ENCODE measurements at places on chromosomes 2 and 18. TPM values are rescaled to one million over a fixed set of nuclear protein-coding genes. Genes with fewer than 3 reads are reported as not detected.
A peak's percentile ranks its signal among the peaks of the same experiment; 100 is the strongest.

LYPD1 gene
- total RNA-seq: not detected

SIX3 gene
- total RNA-seq: not detected

RAD51AP2 gene
- total RNA-seq: not detected

- no peak for DNase-seq
- peak overlapping the region; percentile 100 for H3K27ac ChIP-seq
- H3K36me3 ChIP-seq: peaks cover 22% of the 10 kb centered on the region
- peaks cover 41% of the 10 kb centered on the region for H3K4me1 ChIP-seq
- H3K27me3 ChIP-seq: no peaks in the 10 kb centered on the region
These were observed 679 bp downstream of the CLK1 start for GRCh38 chr2:200863782-200864175.

- peaks cover 2% of the 10 kb centered on the region for H3K36me3 ChIP-seq
- DNase-seq: no peak
- H3K4me3 ChIP-seq: no peak overlapping the region
- no peak overlapping the region for H3K27ac ChIP-seq
- H3K27me3 ChIP-seq: no peaks in the 10 kb centered on the region
These were observed 31.0 kb downstream of the TSPYL6 start for GRCh38 chr2:54224997-54225396.

DNA sequence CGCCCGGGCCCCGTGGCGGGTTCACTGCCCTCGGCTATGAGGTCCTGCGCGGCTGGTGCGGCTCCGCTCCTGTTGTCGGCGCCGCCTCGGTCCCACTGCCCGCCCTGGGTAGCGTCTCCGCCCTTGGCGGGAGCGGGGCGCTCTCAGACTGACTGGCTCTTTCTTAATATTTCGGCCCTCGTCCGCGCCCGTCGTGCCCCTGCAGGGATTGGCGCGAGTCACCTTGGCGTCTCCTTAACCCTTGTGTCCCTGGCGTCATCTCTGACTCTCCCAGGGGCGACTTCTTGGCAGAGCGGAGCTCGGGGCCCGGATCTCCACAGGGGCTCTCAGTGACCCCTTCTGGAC lies 1.3 kb downstream of the PTMA start:
- peak overlapping the region; percentile 100 for H3K27ac ChIP-seq
- H3K4me1 ChIP-seq: peaks cover 28% of the 10 kb centered on the region
- peak overlapping the region; percentile 96 for H3K4me3 ChIP-seq
- no peaks in the 10 kb centered on the region for H3K27me3 ChIP-seq
- peak; percentile 19 for DNase-seq

DNA sequence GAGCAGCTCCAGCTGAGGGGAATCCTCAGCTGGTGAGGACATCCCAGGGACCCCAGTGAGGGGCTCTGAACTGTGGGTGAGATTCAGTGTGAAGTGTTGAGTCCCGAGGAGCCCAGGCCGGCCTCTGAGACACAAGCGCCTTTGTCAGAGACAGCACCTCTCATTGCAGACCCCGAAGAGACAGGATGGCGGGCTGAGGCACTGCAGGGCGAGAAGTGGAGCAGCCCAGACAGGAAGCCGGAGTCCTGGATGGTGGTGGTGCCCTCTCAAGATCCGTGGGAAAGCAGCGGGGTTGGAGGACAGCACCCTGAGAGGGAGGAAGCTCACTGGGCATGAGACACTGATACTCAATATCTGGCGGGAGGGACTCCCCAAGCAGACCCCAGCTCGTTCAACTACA lies 49.1 kb upstream of the ID2 start:
- H3K27me3 ChIP-seq: peaks cover 19% of the 10 kb centered on the region
- H3K4me1 ChIP-seq: peaks cover 16% of the 10 kb centered on the region
- H3K4me3 ChIP-seq: no peak overlapping the region
- DNase-seq: no peak

DNA sequence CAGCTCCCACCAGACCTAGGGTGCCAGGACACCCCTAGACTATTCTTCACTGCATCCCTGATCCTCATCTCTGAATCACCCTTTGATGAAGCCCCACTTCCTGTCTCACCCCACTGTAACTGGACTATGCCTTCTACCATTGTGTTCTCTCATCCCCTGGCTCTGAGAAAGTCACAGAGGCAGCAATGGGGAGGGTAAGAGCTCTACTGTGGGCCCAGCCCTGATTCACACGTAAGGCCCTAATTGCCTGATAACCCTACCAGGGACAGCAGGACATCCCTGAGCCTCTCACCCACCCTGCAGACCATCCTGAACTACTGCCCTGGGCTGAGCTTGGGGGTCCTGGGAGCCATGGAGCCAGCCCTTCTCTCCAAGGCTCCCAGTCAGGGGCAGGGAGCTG lies 1.5 kb upstream of the PROM2 start:
- no peaks in the 10 kb centered on the region for H3K36me3 ChIP-seq
- no peak for DNase-seq
- no peak overlapping the region for H3K4me3 ChIP-seq
- no peaks in the 10 kb centered on the region for H3K4me1 ChIP-seq

DNA sequence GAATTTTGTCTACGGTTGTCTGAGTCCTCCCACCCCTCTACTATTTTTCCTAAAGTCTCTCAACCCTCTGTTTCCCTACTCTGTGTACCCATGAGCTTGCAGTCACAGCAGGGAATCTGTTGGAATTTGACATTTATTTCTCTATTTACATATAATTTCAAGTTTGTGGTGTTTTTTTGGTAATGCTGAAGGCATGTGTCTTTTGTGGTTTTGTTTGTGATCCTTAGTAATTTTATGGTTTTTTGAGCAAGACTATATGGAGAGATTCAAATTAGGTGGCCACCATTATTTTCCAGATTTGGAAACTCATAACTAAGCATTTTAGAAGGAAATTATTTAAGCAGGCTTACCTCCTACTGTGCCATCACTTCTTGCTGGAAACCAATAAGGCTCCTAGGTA lies 27.2 kb upstream of the FBLN7 start:
- peaks cover 15% of the 10 kb centered on the region for H3K36me3 ChIP-seq
- H3K27me3 ChIP-seq: no peaks in the 10 kb centered on the region
- H3K27ac ChIP-seq: no peak overlapping the region
- DNase-seq: no peak
- no peak overlapping the region for H3K4me3 ChIP-seq

DNA sequence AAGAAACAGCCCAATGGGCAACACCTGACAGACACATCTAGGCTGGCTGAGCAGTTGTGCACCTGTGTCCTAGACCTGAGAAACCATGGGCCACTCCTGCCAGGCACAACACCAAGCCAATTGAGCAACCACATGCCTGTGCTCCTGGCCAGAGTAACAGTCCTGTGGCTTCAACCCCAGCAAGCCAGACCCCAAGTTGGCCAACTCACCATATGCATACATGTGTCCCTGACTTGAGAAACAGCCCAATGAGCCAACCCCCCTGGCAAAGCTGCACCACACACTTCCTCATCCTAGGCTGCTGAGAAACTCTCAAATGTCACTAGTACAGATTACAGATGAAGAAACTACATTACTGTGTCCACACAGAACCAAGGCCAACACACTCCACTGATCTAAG lies 36.6 kb downstream of the USP34 start:
- no peaks in the 10 kb centered on the region for H3K27me3 ChIP-seq
- no peak overlapping the region for H3K4me3 ChIP-seq
- H3K36me3 ChIP-seq: peaks cover 3% of the 10 kb centered on the region
- H3K27ac ChIP-seq: peak overlapping the region; percentile 68

- no peak overlapping the region for H3K27ac ChIP-seq
- no peaks in the 10 kb centered on the region for H3K4me1 ChIP-seq
- no peaks in the 10 kb centered on the region for H3K27me3 ChIP-seq
- H3K4me3 ChIP-seq: no peak overlapping the region
- DNase-seq: no peak
- no peaks in the 10 kb centered on the region for H3K36me3 ChIP-seq
These were observed 359.3 kb downstream of the CMPK2 start for GRCh38 chr2:6506361-6506794.

GRCh38 chr18:48826806-48827205 lies 124.0 kb downstream of the SMAD7 start:
- no peak for DNase-seq
- H3K4me3 ChIP-seq: no peak overlapping the region
- H3K36me3 ChIP-seq: peaks cover 5% of the 10 kb centered on the region
- H3K27me3 ChIP-seq: no peaks in the 10 kb centered on the region

DNA sequence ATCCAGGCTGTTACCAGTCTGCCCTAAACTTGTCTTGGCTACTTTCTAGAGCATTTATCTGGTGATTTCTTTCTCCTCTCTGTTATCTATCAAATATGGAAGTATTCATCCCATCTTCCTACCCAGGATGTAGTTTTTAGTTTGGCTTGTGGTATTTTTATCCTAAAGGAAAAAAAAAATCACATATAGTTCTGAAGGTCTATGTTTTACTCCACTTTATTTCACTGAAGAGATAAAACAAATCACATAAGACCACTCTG lies 62.2 kb downstream of the PXDN start:
- no peak for DNase-seq
- H3K4me3 ChIP-seq: no peak overlapping the region
- H3K36me3 ChIP-seq: peaks cover 2% of the 10 kb centered on the region

DNA sequence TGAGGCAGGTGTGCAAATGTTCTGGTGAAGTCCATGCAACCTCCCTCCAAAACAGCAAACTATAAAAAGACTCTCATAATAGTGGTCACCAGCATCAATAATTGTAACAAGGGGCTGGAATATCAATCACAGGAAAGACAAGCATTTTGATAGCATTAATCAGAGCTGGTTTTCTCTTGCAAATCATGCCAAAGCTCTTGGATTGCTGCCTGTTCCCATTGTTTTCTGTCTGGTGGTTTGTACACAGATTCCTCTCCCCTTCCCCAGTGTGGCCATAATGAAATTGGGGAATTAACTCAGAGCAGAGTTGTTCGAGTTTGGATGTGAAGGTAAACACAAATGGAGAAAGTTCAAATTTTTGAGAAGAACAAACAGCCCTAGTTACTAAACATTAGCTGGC lies 134.2 kb downstream of the CDCA7 start:
- no peak for DNase-seq
- no peaks in the 10 kb centered on the region for H3K4me1 ChIP-seq
- H3K4me3 ChIP-seq: no peak overlapping the region
- H3K36me3 ChIP-seq: no peaks in the 10 kb centered on the region
